ENCODE measurements at places on chromosomes 1 and 21.
A peak's percentile ranks its signal among the peaks of the same experiment; 100 is the strongest.

DNA sequence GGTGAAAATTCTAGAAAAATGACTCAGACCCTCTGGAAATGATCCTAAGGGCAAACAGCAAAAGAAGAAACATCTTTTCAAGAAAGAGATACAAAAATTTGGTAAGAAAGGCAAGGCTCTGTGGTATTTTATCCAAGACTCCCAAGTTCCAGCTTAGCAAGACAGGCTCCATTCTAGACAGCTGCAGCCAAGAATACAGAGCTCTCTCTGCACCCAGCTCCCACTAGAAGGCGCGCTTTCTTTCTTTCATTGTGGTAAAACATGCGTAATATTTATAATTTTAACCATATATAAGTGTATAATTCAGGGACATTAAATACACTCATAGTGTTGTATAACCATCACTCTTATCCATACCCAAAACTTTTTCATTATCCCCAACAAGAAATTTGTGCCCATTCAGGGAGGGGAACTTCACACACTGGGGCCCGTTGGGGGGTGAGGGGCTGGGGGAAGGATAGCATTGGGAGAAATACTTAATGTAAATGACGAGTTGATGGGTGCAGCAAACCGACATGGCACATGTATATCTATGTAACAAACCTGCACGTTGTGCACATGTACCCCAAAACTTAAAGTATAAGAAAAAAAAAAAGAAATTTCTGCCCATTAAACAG, 2.2 kb upstream of the HFM1 start:
- no peak for DNase-seq

DNA sequence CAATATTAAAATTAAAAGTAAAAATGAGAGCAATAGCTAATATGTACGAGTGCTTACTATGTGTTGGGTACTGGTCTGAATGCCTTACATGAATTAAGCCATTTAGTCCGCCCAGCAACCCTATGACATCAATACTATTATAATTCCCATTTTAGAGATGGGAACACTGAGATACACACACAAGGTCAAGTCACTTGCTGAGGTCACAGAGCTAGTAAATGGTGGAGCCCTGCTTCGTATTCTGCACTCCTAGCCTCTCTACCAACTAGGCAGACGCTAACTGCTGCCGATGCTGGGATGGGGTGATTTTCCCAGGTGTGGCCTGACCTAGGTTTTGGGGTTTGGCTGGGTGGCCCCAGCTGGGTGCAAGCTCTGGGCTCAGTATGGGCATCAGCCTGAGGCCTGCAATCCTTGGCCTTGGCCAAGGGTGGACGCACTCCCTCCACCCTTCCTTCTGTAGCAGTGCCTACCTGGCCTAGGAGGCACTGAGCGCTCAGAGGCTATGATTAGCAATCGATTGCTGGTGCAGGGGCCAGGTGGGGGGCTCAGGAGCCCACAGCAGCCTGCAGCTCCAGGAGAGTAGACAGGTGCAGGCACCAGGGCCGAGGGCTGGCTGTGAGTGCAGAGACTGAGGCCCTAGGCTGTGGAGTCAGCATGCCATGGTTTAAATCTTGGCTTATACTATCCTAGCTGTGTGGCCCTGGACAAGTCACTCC, 2.7 kb downstream of the FAM131C start:
- no peak for DNase-seq

- DNase-seq: no peak
Measured at GRCh38 chr1:12426030-12426429, 192.0 kb downstream of the DHRS3 start.

DNA sequence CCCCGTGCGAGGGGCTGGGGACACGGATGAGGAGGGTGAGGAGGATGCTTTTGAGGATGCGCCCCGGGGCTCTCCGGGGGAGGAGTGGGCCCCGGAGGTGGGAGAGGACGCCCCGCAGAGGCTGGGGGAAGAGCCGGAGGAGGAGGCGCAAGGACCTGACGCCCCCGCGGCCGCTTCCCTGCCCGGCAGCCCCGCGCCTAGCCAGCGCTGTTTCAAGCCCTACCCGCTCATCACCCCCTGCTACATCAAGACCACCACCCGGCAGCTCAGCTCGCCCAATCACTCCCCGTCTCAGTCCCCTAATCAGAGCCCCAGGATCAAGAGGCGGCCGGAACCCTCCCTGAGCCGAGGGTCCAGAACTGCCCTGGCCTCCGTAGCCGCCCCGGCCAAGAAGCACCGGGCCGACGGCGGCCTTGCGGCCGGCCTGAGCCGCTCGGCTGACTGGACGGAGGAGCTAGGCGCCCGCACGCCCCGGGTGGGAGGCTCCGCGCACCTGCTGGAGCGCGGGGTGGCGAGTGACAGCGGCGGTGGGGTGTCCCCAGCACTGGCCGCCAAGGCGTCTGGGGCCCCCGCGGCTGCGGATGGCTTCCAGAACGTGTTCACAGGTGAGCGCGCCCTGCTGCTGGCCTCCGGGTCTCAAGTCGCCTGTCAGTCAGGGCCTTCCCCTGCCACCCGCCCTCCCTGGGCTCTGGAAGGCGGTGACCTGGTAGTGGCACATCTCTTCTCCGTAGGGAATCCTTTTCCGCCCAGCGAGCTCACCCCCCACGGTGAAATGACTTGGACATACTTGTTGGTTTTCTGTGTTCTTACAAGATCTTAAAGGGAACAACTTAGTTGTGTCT, 1.7 kb downstream of the FMN2 start:
- DNase-seq: no peak

DNA sequence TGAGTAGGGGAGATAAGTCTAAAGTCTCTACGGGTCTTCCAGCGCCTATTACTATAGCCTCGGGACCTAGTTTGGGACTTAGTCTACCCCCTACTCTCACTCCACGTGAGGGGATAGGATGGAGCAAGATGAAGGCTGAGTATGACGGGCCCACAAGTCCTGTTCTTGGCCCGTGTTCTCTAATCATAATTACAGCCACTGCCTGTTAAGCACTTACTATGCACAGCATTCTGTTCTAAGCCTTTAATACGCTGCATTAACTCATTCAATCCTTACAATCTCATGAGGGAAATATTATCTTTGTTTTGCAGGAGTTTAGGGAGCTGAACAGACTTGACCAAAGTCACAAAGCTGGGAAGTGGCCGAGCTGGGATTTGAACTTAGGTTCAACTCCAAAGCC, 23.9 kb upstream of the EPB41 start:
- DNase-seq: no peak

DNA sequence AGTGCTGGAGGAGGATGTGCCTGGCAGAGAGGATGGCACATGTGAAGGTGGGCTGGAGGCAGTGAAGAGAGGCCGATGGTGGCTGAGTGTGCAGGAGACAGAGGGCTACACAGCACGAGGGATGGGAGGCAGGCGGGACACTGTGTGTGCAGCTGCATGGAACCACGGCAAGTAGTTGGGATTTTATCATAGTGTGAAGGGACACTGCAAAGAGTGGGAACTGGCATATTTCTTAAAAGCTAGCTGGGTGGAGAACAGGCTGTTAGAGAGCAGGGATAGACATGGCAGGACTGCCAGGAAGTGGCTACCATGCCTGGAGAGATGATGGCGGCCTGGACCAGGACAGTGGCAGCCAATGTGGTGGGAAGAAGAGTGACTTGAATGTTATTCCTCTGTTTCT, 102.4 kb upstream of the TLR5 start:
- no peak for DNase-seq

DNA sequence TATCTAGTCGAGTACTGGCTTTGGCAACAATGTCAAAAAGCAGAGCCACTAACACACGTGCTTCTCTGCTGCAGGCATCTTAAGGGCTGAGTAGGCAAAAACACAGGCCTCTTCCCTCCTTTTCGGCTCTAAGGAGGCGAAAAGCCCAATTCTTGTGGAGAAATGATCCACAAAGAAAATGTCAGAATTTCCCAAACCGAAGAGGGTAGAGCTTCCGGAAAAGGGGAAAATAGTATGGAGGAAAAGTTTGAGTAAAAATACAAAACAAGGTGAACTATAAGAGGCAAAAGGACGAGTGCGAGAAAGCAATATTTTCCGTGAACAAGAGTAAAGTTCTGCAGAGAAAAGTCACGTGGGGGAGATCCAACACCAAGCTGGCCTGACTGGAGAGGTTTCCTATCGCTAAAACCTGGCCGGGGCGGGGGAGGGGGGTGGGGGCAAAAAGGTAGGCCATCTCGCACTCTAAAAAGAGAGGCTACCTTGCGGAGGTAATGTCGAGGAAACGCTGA, 551 bp downstream of the ZRANB2 start:
- peak; percentile 31 for DNase-seq

GRCh38 chr1:36084497-36085115, 712 bp downstream of the TEKT2 start:
- DNase-seq: no peak

- no peak for DNase-seq
Measured at GRCh38 chr1:222876182-222876581, 61.3 kb downstream of the DISP1 start.

DNA sequence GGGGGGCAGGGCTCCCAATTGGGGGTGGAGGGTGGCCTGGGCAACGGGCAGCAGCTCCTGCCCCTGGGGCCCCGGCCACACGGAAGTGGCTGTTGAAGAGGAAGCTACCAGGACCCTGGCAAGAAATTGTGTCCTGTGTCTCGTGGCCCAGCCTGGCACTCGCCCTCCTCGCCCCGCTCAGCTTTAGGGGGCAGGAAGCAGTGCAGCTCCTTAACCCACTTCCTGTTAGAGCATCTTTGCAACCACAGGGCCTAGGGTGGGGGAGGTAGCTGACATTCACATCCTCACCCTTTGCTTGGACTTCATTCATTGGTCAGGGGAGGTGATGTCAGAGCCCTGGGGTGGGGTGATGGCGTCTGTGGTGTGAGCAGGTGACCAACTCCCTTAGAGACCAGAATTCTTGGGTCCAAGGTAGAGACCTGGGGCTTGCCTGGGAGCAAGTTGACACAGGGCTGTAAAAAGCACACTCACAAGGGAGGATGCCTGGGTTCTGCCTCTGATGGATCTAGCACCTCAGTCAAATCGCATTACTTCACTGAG, at the start of gene ARHGAP30:
ARHGAP30 (minus strand) TSS at position 161 of the 540 bp plus-strand sequence. CDS start 267 bp downstream, outside the sequence.
- DNase-seq: peak; percentile 79

GRCh38 chr1:25697435-25698217, 81.0 kb downstream of the MAN1C1 start:
- DNase-seq: no peak

Data from stimulated activated naive CD4-positive, alpha-beta T cell treated with Interleukin-2 at 50 U/mL for 16 hours (primary cell).